ENCODE measurements at places on chromosomes 11 and 22.

- no peak for DNase-seq
Measured at GRCh38 chr11:47750725-47751124, 16.4 kb downstream of the FNBP4 start.

DNA sequence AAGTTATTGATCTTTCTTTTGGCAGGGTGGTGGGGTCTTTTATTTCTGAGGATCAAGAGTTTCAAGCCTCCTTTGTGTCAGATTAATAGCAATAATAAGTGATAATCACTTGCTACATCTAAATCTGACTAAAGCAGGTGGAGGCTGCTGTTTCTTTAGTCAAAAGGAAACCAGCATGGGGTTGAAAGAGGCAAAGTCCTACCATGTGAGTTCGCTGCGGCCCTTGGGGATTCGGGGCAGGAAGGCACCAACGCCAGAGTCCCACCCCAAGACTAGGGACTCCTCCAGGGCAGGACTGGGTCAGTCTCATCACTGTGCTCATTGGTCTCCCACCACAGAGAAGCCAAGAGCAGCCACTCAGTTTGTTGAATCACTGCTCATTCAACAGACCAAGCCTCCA lies 73.0 kb downstream of the TENM4 start:
- DNase-seq, result no peak

- DNase-seq, result no peak
Measured at GRCh38 chr11:32885556-32885955, 7.1 kb upstream of the QSER1 start.

DNA sequence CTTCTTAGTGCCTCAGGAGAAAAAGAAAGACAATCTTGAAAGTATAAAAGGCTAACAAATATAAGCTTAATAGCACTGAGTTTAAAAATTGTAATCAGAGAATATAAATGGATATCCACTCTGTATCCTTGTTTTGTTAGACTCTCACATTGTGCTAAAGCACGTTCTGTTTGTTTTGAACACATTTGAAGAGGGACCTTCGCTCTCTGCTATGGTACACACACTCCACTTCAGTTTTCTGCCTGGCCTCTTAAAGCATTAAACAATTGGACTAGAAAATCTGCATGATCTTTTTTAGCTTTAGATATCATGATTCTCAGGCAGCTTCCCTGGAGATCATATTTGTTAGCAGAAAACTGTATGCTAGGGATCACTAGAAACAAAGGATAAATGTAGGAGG lies 40.3 kb upstream of the PGR start:
- no peak for DNase-seq

DNA sequence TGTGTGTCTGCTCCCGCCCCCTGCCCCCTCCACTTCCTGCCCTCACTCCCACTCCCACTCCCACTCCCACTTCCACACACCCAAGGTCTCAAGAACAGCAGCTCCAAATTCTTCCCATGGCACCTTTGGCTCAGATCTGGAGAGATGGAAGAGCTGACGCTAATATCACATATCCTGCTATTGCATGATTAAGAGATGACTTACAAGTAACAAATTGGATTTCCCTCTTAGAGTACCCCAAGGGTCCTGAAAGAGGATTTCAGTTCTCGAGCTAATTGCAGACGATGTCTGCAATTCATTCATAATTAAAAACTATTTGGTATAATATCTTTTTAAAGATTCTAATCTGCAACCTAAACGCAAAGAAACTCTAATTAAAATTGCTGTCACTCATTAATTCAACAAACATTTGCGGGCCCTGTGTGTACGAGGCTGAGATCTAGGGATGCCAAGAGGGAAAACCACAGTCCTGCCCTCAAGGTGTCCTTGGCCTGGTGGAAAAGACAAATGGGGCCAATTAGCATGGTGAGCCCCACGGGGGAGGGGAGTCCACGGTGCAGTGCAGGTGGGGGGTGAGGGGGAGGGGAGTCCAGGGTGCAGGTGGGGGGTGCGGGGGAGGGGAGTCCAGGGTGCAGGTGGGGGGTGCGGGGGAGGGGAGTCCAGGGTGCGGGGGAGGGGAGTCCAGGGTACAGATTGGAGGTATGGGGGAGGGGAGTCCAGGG lies 50.3 kb downstream of the CELSR1 start:
- DNase-seq, result no peak

DNA sequence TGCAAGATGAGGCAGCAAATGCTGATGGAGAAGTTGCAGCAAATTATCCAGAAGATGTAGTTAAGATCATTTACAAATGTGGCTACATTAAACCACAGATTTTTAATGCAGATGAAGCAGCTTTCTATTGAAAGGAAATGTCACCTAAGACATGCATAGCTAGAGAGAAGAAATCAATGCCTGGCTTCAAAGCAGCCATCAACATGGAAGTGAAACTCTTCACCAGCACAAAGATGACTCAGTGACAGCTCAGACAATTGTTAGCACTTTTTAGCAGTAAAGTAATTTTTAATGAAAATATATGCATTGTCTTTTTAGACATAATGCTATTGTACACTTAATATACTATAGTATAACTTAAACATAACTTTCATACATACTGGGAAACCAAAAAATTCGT lies 71.4 kb downstream of the FANCF start:
- no peak for DNase-seq

DNA sequence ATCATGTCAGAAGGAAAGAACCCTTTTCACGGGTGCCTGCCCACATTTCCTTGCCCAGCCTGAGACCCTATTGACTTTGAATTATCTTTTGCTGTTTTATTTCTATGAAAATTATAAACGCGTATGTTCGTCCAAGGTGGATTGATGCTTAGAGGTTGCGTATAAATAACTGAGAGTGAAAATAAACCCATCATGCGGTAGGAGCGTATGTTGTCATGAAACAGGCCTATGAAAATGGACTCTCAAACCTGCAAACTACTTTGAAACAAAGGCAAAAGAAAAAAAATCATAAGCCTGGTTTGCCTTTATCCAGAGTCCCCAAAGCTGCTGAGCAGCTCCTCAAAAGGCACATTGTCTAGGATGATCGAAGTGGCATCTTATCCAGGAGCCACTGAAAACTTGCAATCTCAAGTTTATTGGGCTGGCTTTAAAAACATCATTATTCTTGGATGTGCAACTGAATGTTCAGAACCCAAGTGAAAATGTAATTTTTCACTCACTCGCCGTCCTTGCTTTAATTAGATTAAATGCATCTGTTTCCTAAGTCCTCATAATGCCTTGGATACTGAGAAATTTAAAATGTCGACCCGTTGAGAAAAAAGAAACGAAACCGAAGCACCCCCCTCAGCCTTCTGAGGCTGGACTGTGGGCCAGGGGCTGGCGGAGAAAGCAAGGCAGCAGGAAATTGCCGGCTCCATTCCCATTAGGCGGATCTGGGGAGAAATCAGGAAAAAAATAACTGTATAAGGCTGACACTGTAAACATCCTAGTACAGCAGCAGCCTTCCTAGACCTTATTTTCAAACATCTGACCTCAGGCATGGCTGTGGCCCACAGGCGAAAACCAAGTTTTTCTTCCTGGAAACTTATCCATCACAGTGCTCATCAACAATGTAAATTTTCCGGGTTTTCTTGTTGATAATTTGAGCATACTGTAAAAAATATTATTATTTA lies 82.9 kb upstream of the PPARA start:
- DNase-seq, result peak; percentile 60

DNA sequence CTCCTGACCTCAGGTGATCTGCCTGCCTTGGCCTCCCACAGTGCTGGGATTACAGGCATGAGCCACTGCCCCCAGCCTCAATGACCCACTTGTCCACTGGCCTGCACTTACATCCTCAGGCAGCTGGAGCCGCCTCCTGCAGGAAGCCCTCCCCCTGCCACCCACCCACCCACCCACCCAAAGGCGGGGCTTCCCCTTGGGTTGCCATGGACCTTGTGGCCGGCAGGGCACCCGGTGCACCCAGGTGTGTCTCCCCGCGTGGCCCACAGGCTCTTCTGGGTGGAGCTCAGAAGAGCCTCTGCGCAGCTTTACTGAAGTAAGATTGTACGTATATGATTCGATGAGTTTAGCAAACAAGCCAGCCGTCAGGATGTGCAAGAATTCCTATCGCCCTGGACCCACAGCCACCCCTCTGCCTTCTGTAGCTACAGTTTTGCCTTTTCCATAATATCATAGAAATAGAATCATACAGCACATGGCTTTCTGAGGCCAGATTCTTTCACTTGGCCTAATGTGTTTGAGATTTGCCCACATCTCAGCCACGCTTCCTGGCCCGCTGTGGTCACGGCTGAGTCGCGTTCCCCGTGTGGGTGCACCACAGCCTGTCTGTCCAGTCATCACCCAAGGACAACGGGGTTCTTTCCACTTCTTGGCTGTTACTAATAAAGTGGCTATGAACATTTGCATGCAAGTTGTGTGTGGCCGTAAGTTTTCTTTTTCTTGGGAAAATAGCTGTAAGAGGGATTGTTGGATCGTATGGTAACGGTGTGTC lies 5.3 kb upstream of the BRSK2 start:
- no peak for DNase-seq

DNA sequence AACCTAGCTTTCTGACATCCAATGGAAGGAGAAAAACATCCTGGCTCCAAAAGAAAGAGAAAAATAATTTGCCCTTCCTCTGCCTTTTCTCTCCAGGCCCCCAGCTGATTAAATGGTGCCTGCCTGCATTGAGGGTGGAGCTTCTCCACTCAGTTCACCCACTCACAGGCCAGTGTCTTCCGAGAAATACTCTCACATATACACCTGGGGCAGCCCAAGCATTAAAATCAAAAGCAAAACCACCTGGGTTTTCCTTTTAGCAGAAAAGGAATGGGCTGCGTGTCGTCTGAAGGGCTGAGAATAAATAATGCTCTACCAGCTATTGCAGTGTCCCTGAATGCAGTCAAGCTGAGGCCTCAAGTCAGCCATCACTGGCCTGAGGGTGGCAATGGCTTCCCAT lies 1143.8 kb upstream of the TENM4 start:
- DNase-seq, result no peak

DNA sequence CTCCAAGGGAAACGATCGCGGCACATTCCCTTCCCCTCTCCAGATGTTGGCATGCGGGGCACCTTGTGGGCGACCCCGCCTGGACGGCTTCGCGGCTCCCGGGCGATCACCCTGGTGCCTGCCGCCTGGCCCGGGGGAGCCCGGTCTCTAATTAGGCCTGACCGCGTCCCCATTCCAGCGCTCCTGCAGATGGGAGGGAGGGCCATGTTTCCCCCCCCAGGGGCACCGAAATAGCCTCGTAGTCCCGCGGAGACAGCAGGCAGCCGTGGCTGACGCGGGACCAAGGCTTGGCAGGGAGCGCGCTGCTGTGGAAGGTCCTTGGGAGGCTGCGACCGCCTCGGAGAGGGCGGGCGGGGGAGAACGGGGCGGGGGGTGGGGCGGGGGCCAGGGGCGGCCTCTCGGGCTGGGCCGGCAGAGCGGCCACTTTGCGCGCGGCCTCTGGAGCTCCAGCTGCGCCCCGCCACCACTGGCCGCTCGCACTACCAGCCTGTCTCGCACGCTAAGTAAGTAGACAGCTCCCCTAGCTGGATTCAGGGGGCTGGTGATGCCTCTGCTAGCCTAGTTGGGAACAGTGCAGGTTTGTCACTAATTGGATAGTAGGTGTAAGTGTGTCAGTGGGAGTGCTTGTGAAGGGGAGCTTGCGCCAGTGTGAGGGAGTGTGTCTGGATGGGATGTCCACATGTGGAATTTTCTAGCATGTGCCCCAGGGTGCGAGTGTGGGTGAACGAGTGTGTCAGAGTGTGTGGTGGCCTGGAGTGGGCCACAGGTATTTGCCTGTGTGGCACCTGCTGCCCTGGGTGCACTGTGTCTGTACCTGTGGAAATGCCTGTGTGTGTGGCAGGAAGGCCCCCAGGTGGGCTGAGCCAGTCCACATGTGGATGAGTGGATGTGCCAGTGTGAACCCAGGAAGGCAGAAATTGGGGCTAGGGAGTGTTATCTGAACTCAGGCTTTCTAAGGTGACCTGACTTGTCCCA lies at the start of gene INSC:
Gene INSC (plus strand): TSS at position 423 of the 975 bp plus-strand sequence. CDS start 34,252 bp downstream, outside the sequence.
- DNase-seq, result peak; percentile 60

- no peak for DNase-seq
Measured at GRCh38 chr22:19990609-19991394, 25.8 kb downstream of the ARVCF start.

- DNase-seq, result no peak
Measured at GRCh38 chr11:132589791-132590190, 942.5 kb downstream of the OPCML start.

- no peak for DNase-seq
Measured at GRCh38 chr22:49182416-49182815, 645.3 kb downstream of the BRD1 start.

- DNase-seq, result no peak
Measured at GRCh38 chr11:16078936-16079335, 277.4 kb downstream of the SOX6 start.

DNA sequence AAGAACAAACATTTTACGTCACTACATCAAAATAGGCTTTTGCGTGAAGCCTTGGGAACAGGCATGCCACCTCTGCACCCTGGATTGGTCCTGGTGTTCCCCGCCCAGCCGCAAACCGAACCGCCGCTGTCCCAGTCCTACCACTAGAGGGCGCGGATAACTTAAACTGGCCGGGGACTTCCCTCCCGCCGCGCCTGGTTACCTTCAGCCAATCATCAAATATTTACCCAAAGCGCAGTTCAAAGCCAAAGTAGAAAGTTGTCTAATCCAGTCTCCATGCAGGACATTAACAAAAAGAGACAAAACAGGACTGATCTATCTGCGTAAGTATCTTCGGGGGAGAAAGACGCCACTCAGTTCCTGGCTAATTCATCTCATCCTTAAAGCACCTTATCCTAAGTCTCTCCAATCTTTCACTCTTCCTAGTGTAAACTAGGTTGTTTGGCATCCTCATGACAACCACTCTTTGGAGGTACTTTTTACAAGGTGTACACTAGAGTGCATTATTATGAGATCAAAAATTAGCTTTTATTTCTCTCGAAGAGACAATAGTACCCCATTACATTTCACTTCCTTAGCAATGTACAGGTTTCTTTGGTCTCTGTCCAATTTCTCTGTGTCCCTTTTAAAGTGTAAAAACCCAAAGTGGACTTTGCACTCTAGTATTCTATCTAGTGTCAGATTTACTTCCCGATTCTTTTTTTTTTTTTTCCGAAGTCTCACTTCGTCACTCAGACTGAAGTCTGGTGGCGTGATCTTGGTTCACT lies 3.9 kb upstream of the CRY2 start:
- peak; percentile 92 for DNase-seq

GRCh38 chr22:29816128-29816527 lies 21.9 kb downstream of the ASCC2 start:
- DNase-seq, result no peak

GRCh38 chr11:117629891-117630538 lies 167.0 kb downstream of the DSCAML1 start:
- no peak for DNase-seq

All from sciatic nerve (tissue), 2 donors.